Trophoblast cell (in vitro differentiated cells and primary cell): ENCODE measurements at places on chromosomes 7 and 10.
A peak's percentile ranks its signal among the peaks of the same experiment; 100 is the strongest.

- H3K27ac ChIP-seq = no peak overlapping the region
- DNase-seq = peak; percentile 30
- H3K4me3 ChIP-seq = no peak overlapping the region
- no peaks in the 10 kb centered on the region for H3K27me3 ChIP-seq
- H3K4me1 ChIP-seq = peaks cover 2% of the 10 kb centered on the region
Observed at GRCh38 chr7:99218406-99219184, 10.7 kb upstream of the KPNA7 start.

GRCh38 chr10:117552156-117552631 lies 9.6 kb downstream of the EMX2 start:
- no peaks in the 10 kb centered on the region for H3K36me3 ChIP-seq
- H3K4me1 ChIP-seq = peaks cover 8% of the 10 kb centered on the region
- peaks cover 73% of the 10 kb centered on the region for H3K27me3 ChIP-seq
- DNase-seq = no peak
- H3K4me3 ChIP-seq = no peak overlapping the region

DNA sequence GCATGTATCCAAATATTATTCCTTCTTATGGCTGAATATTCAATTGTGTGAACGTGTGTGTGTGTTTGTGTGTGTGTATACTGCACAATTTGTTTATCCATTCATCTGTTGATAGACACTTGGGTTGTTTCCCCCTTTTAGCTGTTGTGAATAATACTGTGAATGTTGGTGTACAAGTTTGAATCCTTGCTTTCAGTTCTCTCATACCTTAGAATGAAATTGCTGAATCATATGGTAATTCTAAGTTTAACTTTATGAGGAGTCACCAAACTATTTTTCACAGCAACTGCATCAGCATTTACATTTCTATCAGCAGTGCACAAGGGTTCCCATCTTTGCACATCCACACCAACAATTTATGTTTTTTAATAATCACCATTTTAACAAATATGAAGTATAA lies 86.9 kb upstream of the GATAD1 start:
- DNase-seq = no peak
- no peak overlapping the region for H3K4me3 ChIP-seq
- H3K4me1 ChIP-seq = no peaks in the 10 kb centered on the region

DNA sequence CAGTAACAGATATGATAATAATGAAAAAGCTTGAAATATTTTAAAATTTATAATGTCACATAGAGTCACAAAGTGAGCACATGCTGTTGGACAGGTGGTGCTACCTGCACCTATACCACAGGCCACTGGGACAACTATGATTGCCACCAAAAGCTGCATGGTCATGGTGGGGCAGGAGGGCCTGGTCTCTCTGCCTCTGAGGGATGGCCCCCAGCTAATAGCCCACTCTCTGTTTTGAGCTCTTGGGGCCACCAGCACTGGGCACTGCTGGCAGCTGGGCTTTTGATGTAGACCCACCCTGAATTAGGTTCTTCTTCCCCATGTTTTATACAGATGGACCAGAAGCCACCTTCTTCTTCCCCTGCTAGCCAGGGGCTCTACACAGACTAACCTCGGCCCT lies 265.4 kb downstream of the KCND2 start:
- no peaks in the 10 kb centered on the region for H3K36me3 ChIP-seq
- H3K27ac ChIP-seq = no peak overlapping the region
- no peak for DNase-seq
- no peaks in the 10 kb centered on the region for H3K4me1 ChIP-seq
- H3K4me3 ChIP-seq = peak overlapping the region; percentile 50
- H3K27me3 ChIP-seq = no peaks in the 10 kb centered on the region

DNA sequence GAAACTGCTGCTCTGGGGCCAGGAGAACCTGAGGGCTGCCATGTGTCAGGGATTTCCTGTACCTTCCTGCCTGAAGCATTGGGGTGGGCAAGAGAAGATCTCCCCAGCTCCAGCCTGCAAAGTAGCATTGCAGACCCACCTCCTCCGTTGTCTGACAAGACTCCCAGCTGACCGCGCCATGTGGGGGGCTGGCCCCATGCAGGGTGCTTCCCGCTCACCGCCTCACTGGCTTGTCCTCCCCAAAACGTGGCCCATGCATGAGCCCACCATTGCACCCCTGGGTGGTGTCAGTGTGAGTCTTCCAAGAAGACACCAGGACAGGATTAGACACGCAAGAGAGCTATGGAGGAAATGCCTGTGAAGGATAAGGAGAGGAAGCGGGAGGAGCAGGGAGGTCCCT lies 68.3 kb downstream of the ABRAXAS2 start:
- no peaks in the 10 kb centered on the region for H3K27me3 ChIP-seq
- H3K27ac ChIP-seq = no peak overlapping the region
- H3K4me3 ChIP-seq = no peak overlapping the region

- H3K27ac ChIP-seq = no peak overlapping the region
- DNase-seq = no peak
- H3K27me3 ChIP-seq = no peaks in the 10 kb centered on the region
- peaks cover 15% of the 10 kb centered on the region for H3K36me3 ChIP-seq
Observed at GRCh38 chr10:103181244-103181643, 11.8 kb downstream of the NT5C2 start.

DNA sequence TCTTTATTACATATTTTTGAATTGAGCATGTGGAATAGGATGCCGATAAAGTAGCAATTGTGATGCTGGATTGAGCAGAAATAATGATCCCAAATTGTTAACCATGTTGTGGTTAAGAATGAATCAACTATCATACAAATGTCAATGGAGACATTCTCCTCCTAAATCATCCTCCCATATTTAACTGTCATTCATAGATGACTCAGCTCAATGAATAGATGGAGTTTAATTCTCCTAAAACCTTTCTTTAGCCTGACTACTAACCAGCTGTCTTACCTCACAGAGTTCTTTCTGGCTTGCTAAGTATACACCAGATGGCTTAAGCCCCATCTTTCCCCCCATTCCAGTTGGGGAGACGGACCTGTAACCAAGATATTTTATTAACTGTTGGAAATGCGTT lies 23.4 kb upstream of the NPS start:
- no peaks in the 10 kb centered on the region for H3K4me1 ChIP-seq
- no peaks in the 10 kb centered on the region for H3K36me3 ChIP-seq
- DNase-seq = no peak
- no peak overlapping the region for H3K4me3 ChIP-seq
- H3K27ac ChIP-seq = no peak overlapping the region

- H3K27me3 ChIP-seq = no peaks in the 10 kb centered on the region
- DNase-seq = no peak
- H3K4me3 ChIP-seq = no peak overlapping the region
- H3K36me3 ChIP-seq = peaks cover 3% of the 10 kb centered on the region
Observed at GRCh38 chr10:116925056-116925455, 75.8 kb downstream of the ENO4 start.

- peaks cover 22% of the 10 kb centered on the region for H3K4me1 ChIP-seq
- H3K27ac ChIP-seq = peak overlapping the region; percentile 100
- H3K27me3 ChIP-seq = no peaks in the 10 kb centered on the region
- no peak overlapping the region for H3K4me3 ChIP-seq
- peak; percentile 93 for DNase-seq
- H3K36me3 ChIP-seq = no peaks in the 10 kb centered on the region
Observed at GRCh38 chr10:29237786-29238185, 51.1 kb upstream of the LYZL1 start.

- DNase-seq = peak; percentile 1
- no peaks in the 10 kb centered on the region for H3K36me3 ChIP-seq
- H3K4me1 ChIP-seq = peaks cover 1% of the 10 kb centered on the region
- no peak overlapping the region for H3K27ac ChIP-seq
- H3K4me3 ChIP-seq = no peak overlapping the region
- no peaks in the 10 kb centered on the region for H3K27me3 ChIP-seq
Observed at GRCh38 chr10:98790817-98791216, 344.1 kb upstream of the HPS1 start.

- no peaks in the 10 kb centered on the region for H3K4me1 ChIP-seq
- H3K36me3 ChIP-seq = no peaks in the 10 kb centered on the region
- H3K27me3 ChIP-seq = no peaks in the 10 kb centered on the region
- no peak for DNase-seq
- no peak overlapping the region for H3K27ac ChIP-seq
- H3K4me3 ChIP-seq = no peak overlapping the region
Observed at GRCh38 chr10:78176320-78177317, 143.0 kb downstream of the RPS24 start.

GRCh38 chr10:88457660-88458059 lies 125.5 kb downstream of the RNLS start:
- no peaks in the 10 kb centered on the region for H3K4me1 ChIP-seq
- no peak overlapping the region for H3K4me3 ChIP-seq
- DNase-seq = no peak
- no peaks in the 10 kb centered on the region for H3K27me3 ChIP-seq

GRCh38 chr7:50273301-50273700 lies 31.2 kb upstream of the IKZF1 start:
- H3K27ac ChIP-seq = no peak overlapping the region
- no peak overlapping the region for H3K4me3 ChIP-seq
- no peak for DNase-seq
- H3K27me3 ChIP-seq = no peaks in the 10 kb centered on the region
- no peaks in the 10 kb centered on the region for H3K4me1 ChIP-seq
- H3K36me3 ChIP-seq = no peaks in the 10 kb centered on the region

DNA sequence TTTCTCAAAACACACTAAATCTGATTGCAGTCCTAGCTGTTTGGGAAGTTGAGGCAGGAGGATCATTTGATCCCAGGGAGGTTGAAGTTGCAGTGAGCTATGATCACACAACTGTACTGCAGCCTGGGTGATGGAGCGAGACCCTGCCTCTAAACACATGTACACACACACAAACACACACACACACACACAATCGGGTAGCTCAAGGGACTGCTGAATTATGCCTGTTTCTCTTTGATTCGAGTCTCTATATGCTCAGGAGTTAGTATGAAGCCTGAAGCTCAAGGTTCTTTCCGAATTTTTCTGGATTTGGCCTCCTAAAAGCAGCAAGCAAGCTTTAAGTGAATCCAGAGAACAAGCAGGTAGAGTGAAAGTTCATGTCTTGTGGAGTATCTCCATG lies 22.5 kb downstream of the PRTFDC1 start:
- H3K4me1 ChIP-seq = no peaks in the 10 kb centered on the region
- no peak for DNase-seq
- no peaks in the 10 kb centered on the region for H3K27me3 ChIP-seq
- H3K27ac ChIP-seq = no peak overlapping the region

DNA sequence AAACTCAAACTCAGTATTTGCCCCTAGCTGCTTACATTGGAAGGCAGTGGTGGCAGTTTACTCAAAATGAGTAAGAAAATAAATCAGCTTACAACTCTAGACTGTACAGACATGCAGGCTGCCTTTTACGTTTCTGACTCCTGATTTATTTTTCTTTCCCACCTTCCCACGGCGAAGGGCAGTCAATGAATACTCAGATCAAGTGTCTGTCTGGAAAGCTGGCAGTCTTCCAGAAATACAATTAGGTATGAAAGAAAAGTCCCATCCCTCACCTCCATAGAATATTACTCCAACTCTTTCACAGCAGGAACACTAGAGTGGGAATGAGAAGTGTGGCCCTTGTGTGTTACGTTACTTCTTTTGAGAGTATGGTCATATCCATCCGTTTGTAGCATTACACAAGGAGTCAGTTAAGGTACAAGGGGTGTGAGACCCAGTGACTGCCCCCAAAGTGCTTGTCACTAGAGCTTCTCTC lies 1.3 kb upstream of the PAPSS2 start:
- H3K4me1 ChIP-seq = no peaks in the 10 kb centered on the region
- DNase-seq = no peak
- peaks cover 9% of the 10 kb centered on the region for H3K27me3 ChIP-seq
- no peaks in the 10 kb centered on the region for H3K36me3 ChIP-seq
- no peak overlapping the region for H3K27ac ChIP-seq

DNA sequence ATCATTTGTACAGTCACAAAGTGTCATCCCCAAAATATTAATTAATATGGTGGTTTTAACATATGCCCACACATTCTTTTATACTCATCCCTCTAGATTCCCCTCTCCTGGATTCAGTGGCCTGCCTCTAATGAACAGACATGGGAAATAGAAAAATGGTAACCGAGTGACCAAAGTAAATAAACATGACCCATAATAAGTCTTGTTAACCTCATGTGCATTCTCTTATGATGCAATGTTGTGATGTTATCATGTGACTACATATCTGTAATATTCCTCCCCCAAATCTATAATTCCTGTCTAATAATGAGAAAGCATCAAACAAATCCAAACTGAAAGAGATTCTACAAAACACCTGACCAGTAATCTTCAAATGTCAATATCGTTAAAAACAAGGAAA lies 164.5 kb upstream of the PRSS1 start:
- H3K27ac ChIP-seq = no peak overlapping the region
- no peaks in the 10 kb centered on the region for H3K27me3 ChIP-seq
- H3K4me3 ChIP-seq = no peak overlapping the region
- H3K4me1 ChIP-seq = no peaks in the 10 kb centered on the region

DNA sequence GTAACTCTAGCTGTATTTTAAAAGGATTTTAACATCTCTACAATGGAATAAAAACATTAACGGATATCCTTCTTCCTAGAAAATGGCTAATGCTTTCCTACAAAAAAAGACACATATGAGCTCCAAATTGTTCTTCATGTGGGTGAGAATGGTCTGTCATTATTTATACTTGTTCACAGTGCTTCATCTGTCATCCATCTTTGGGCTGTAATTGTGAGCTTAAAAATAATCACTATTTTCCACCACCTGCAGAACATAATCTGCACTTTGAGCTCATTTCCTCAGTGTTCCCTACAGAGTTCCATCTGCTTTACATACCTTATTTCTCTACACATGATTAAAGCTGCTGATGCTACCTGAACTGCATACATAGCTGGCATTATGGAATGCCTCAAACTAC lies 979.1 kb upstream of the C7orf33 start:
- H3K4me1 ChIP-seq = no peaks in the 10 kb centered on the region
- no peak for DNase-seq
- H3K4me3 ChIP-seq = no peak overlapping the region
- no peaks in the 10 kb centered on the region for H3K27me3 ChIP-seq
- no peaks in the 10 kb centered on the region for H3K36me3 ChIP-seq

- no peak overlapping the region for H3K27ac ChIP-seq
- H3K4me1 ChIP-seq = no peaks in the 10 kb centered on the region
- DNase-seq = no peak
- H3K36me3 ChIP-seq = peaks cover 8% of the 10 kb centered on the region
- H3K4me3 ChIP-seq = no peak overlapping the region
- no peaks in the 10 kb centered on the region for H3K27me3 ChIP-seq
Observed at GRCh38 chr7:124898531-124898930, 31.1 kb downstream of the POT1 start.

DNA sequence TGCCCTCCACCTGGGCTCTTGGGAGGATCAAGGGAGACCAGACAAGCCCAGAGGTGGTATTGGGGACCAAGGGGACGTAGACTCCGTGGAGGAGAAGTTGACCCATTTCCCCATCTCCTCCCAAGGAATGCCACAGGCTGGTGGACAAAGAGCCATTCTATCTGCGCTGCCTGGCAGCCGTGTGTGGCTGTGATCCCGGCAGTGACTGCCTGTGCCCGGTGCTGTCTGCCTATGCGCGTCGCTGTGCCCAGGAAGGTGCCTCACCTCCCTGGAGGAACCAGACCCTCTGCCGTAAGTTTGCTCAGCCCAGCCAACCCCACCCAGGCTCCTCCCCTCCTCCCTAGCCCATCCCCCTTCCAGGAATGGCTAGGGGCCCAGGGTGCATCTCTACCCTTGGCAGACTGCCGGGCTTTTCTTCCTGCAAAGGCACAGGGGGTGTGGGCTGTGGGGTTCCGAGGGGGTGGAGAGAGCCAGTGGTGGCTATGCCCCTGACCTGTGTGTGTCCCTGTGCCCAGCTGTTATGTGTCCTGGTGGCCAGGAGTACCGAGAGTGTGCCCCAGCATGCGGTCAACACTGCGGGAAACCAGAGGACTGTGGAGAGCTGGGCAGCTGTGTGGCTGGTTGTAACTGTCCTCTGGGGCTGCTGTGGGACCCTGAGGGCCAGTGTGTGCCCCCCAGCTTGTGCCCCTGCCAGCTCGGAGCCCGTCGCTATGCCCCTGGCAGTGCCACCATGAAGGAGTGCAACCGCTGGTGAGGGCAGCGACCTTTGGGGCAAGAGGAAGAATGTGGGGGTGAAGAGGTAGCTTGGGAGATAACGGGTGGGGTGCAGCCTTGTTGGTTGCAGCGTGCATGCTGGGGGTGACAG lies 10.2 kb upstream of the ZNF467 start:
- no peak overlapping the region for H3K27ac ChIP-seq
- H3K36me3 ChIP-seq = no peaks in the 10 kb centered on the region
- H3K4me3 ChIP-seq = no peak overlapping the region
